ENCODE measurements at places on chromosomes 7 and 10. TPM values are rescaled to one million over a fixed set of nuclear protein-coding genes. Genes with fewer than 3 reads are reported as not detected.

Gene SEMA4G
- 6.2 TPM for polyA plus RNA-seq

Gene PPP1R17
- 4.1 TPM for polyA plus RNA-seq

Gene TBC1D12
- polyA plus RNA-seq, result 22.3 TPM

Gene KCNH2
- polyA plus RNA-seq, result 82.5 TPM

Gene ELN
- polyA plus RNA-seq, result 55.9 TPM

Gene ACTL6B
- 2.1 TPM for polyA plus RNA-seq

Gene ZP3
- polyA plus RNA-seq, result 2.0 TPM

Gene SEM1
- 267 TPM for polyA plus RNA-seq

Gene EEF1AKMT2
- 47.9 TPM for polyA plus RNA-seq

Gene IPMK
- polyA plus RNA-seq, result 3.7 TPM

Gene LIPJ
- polyA plus RNA-seq, result 10.4 TPM
